Epithelial cell of prostate (primary cell): ENCODE measurements at places on chromosomes 16 and 17.

- no peak for DNase-seq
These were observed 142.2 kb downstream of the AATF start for GRCh38 chr17:37090941-37091340.

GRCh38 chr16:9099131-9099625, 7.7 kb downstream of the HAPSTR1 start:
- DNase-seq, result no peak

DNA sequence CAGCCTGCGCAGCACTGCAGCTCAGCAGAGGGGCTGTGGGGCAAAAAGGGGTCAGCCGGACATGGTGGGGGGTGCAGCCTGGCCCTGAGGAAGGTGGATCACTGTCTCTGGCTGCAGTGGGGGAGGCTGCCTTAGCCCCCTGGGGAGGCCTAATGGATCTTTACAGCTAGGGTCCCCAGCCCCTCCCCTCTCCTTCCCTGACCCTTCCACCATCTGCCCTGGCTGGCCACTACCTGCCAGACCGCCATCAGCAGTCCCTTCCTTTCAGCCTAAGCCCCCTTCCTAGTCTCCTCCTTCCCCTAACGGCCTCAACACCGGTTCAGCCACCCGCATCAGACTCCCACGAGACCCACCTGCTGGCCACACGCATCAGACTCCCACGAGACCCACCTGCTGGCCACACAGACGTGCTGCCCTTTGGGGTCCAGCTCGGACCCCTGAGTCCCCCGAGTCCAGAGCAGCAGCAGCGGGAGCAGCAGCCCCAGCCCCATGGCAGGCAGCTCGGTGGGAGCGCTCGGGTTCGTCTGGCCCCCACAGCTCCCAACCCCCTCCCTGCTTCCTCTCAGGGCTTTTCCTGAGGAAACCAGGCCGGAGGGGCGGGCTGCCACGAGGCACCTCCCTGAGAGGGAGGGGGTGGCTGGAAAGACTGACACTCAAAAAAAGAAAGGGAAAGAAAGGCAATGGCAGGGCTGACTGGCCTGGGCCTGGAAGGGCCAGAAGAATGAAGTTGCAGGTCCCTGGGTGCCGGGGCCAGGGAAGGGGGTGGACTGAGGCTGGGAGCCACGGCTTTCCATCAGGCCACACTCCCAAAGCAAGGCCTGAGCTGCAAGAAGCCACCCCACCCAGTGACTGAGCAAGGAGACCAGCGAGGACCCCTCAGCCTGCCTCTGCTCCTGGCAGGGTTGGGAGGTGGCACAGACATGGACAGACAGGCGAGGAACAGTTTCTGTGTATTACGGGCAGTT, at the start of gene SCARF1:
TSS of gene SCARF1 (minus strand) at position 526 of the 965 bp plus-strand sequence. CDS start at position 491, 35 bp downstream.
- DNase-seq, result no peak

GRCh38 chr17:48492401-48493298, 38.2 kb downstream of the HOXB1 start:
- DNase-seq, result no peak

DNA sequence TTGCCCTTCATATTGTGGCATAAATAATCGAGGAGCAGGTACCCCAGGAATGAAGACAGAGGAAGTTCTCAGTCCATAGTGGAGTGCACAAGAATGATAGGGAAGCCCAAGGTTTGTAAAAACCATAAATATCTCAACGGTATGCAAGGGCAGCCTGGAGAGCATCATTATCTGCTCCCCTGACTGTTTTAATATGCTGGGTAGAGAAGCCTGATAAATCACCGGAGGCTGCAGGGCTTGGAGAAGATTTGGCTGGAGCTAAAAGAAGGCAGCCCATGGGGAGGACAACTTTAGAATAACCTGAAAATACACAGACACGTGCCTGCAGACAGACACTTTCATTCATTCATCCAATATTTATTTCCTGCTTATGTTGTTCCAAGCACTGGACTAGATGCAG, 205.2 kb upstream of the RPL38 start:
- DNase-seq, result no peak

DNA sequence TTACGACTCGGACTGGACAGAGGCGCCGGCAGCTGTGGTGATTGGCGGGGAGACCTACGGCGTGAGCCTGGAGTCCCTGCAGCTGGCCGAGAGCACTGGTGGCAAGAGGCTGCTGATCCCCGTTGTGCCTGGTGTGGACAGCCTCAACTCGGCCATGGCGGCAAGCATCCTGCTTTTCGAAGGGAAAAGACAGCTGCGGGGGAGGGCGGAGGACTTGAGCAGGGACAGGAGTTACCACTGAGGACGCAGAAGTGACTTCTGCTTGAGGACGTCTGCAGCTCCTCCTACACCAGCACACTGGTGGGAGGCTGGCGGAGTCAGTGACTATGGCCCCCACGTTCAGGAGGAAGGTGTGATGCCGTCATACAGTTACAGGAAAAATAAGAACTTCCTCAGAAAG, 9.7 kb downstream of the MRM3 start:
- DNase-seq, result no peak

DNA sequence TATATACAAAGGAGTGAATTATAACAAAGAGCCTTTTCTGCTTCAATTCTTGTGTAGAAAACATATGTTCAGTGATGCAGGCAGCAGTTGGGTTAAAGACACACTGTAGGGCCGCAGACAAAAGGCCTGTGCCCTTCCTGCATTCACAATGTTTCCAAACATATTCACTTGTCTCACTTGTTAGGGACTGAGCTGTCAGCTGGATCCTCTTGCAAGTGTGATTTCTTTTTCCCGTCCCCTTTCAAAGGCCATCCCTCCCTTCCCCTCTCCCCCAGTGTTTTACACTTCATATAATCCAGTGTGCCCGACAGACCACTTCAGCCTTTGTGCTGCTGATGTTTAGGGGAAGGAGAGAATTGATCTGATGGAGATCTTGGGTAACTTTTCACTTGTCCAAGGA, 217.0 kb downstream of the FTO start:
- DNase-seq, result no peak

GRCh38 chr16:11398851-11399250, 53.6 kb downstream of the RMI2 start:
- no peak for DNase-seq

DNA sequence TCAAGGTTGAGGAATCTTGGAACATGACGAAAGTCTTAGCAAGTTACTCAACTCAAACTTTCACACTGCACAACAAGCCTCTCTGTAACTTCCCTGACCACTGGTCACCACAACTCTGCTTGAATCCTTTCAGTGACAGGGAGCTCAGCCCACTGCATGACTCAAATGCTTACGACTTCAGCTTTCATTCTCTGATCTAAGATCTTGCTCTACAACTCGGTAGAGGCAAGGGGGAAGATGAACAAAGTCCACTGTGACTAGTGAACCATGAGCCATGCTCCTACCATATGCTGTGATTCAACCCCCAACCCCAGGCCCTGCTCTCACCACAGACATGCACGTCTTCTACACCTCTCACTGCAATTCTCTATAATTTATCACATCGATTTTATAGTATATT, 160.9 kb downstream of the SLC39A11 start:
- no peak for DNase-seq

DNA sequence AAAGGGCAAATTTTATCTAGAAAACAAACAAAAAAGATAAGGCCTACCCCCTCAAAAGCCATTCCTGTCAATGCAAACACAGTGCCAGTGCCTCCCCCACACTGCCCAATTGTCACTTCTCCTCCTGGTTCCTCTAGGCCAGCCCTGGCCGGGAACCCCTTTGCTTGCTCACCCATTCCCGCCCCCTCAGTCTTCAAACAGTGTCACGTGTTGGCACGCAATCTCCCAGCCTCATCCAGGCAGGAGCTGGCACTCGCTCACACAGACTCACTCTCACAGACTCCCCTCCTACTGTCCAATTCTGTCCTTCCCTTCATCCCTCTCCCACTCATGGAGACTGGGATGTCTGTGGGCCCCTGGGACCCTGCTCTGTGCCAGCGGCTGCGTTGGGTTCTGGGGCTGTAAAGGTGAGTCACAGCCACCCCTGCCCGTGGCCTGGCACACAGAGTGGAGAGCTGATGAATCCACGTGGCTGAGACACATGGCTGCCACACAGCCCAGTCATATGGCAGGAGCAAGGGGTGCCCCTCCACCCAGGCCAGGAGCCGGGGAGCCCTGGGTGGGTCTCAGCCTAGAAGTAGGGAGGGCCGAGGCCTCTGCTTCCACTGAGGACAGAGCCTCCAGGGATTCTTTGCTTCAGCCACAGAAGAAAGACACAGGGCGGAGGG, 54.8 kb downstream of the VAC14 start:
- DNase-seq, result no peak

DNA sequence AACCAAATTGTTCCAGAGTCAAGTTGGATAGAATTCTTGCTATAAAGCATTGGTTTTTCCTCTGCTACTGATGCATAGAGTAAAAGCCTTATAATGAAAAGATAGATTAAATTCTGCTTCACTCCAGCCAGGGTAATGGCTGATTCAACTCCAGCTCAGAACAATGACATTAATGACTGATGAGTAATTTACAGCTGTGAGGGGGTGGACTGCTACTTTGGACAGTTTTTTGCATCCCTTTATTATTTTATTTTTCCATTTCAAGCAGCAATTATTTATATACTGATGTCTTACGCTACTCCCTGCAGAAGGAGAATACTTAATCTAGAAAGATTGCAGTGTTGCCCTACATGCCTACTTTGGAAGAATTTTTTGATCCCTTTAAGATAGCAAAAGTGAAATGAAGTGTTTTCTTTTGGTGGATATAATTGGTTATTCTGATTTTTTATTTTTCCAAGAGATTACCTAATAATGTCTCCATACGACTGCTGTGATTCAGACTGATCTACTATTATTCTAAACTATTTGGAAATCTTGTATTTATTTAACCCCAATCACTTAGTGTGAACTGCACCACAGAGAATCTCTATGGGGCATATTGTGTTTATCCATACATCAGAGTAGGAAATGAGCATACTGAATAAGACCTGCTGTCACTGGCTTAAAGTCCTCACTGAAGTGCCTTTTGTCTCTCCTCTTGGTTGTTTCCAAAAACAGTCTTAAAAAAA, 149.5 kb downstream of the TRIM37 start:
- no peak for DNase-seq

DNA sequence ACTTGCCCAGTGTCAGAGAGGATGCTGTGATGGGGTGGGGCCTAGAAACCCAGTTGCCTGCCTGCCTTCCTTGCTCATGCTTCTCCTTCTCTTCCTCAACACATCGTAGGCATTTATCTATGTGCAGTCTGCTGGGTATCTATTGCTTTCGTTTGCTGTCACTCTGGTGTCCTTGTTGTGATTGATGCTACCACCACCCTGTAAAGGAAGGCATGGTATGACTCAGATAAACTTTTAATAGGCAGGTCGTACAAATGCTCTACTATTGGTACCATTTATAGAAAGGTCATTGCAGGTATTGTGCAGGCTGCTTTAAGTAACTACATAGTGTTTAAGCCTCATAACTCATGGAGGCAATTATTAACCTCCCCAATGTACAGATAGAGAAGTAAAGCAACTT, 368.9 kb downstream of the UTP18 start:
- DNase-seq, result no peak

- no peak for DNase-seq
These were observed 21.2 kb downstream of the SREBF1 start for GRCh38 chr17:17815436-17816200.

DNA sequence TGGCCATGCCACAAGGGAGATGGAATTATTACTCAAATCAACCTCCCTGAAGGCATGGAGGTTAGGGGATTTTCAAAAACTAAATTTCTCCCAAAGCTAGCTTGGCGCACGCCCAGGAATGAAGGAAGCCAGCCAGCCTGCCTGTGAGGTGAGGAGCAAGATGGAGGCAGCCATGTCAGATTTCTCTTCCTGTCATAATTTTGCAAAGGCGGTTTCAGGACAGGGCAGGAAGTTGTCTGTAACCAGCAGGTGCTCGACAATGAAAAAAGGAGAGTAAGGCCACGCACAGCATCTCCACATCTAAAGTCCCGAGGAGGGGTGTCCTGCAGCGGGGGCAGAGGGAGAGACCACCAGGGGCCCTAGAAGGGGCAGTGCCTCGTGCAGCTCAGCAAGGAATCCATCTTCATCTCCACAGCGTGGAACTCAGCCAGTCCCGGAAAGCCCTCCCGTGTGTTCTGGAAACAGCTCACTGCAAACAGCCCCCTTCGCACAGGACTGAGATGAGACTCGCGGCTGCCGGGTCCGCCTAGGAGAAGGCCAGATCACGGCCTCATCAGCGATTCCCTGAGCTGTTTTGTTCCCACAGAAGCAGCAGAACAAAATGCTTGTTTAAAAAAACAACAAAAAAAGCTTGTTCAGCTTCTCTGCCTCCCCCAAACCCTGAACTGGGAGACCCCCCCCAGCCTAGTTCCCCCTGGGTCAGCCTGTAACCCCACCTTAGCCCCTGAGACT, 47.8 kb downstream of the SLC7A5 start:
- DNase-seq, result no peak

DNA sequence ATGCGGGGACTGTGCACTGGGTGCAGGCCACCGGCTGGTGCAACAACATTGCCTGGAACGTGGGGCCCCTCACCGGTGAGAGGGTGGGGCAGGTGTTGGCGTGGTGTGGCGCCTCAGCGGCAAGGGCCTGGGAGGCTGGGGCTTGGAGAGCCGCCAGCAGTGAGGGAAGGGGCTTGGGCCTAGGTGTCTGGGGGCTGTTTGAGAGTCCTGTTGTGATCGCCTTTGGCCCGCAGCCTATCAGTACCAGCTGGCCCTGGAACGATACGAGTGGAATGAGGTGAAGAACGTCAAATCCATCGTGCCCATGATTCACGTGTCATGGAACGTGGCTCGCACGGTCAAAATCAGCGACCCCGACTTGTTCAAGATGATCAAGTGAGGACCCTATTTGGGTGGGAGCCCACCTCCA, 2.6 kb upstream of the TMEM88 start:
- DNase-seq, result no peak

DNA sequence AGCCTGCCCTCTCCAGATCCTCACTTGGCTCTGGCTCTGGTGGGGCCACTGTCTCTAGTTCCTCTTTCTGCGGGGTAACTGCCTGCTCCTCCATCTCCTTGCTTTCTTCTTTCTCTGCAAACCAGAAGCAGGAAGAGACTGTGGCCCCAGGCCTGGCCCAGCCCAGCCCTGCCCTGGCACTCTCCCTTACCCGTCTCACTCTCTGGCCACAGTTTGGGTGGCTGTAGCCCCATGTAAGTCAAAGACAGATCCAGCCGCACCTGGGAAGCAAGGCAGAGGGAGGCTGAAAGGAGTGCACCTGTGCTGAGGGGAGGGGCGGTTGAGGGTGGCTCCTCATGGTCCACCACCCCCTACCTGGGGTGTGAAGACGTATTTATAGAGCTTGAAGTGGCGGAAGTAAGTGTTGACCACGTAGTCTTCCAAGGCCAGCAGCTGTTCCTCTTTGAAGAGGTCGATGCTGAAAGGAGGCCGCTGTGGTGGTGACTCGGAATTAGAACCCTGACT, 2.8 kb downstream of the CFAP119 start:
- no peak for DNase-seq

- no peak for DNase-seq
These were observed 33.7 kb downstream of the WDR59 start for GRCh38 chr16:74951206-74951605.

- DNase-seq, result no peak
These were observed 14.0 kb downstream of the UBE2O start for GRCh38 chr17:76438906-76439305.
